ENCODE measurements at places on chromosomes 3 and 15.
A peak's percentile ranks its signal among the peaks of the same experiment; 100 is the strongest.

DNA sequence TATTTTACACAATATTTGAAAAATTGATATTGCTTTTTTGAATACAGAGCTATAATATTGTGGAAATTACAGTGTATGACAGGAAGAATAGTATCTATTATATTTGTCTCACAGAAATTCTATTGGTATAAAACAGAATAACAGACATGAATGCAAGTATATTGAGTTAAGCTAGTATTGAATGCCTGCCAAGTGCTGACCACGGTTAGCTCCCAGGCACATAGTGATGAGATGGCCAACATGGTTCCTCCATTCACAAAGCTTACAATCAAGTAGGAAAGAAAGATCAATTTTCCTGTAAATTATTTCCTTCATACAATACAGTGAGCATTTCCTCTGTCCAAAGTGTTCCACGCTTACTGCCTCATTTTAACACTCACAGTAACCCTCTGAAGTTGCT, 67.6 kb downstream of the TP63 start:
- DNase-seq: no peak

- DNase-seq: no peak
Observed at GRCh38 chr3:79809106-79809505, 41.3 kb upstream of the ROBO1 start.

GRCh38 chr3:137219801-137220445, 262.1 kb downstream of the IL20RB start:
- DNase-seq: no peak

DNA sequence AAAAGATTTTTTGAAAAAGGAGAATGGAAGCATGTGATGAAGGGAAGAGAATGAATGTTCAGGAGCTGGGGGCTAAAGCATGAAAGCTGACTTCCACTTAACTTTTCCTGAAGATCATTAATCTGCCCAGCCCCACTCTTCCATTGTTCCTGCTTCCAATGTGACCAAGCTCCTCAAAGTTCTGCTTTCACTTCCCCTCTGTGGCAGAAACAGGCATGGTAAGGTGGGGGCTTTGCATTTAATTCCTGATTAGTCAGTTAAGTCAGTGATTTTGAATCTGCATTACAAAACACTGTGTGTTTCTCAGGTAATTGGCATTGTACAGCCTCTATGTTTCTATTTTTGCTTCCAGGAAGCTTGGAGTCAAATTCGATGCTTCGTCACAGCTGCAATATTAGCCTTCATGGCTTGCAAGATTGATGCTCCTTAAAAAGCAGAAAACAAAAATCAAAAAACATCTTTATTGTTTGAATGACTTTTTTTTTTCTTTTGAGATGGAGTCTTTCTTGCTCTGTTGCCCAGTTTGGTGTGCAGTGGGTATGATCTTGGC, 7.3 kb upstream of the TM6SF1 start:
- DNase-seq: no peak

- no peak for DNase-seq
Observed at GRCh38 chr15:67049351-67050044, 15.9 kb upstream of the SMAD3 start.

DNA sequence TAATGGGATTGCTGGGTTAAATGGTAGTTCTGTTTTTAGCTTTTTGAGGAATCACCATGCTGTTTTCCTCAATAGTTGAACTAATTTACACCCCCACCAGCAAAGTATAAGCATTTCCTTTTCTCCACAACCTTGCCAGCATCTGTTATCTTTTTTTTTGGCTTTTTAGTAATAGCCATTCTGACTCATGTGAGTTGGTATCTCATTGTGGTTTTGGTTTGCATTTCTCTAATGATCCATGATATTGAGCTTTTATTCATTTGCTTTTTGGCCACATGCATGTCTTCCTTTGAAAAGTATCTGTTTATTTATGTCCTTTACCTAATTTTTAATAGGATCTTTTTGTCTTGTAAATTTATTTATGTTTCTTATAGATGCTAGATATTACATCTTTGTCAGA, 288.2 kb downstream of the EPHA6 start:
- no peak for DNase-seq

DNA sequence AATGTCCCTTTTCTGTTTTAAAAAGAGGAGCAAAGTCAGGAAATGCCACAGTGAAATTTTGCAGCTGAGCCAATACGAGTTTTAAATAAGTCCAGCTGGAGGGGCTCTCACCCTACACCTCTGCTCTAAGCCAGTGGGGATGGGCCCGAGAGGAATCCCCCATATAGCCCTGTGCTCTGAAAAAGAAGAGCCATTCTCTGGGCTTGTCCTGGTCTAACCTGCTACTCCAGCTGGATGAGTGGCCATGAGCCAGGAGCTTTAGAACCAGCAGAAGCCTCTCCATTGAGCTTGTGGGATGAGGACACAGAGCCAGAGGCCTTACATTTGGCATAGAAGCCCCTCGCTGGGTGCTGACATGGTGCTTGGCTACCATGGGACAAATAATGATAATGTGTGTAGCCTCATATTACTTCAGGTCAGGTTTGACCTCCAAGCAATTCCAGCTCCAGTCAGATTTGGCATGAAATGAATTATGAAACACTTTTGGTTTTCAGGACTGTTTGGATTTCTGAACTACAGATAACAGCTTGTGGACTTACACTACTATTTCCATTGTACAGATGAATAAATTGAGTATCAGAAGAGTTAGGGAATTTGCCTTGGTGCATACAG, 172.4 kb downstream of the CHST2 start:
- no peak for DNase-seq

DNA sequence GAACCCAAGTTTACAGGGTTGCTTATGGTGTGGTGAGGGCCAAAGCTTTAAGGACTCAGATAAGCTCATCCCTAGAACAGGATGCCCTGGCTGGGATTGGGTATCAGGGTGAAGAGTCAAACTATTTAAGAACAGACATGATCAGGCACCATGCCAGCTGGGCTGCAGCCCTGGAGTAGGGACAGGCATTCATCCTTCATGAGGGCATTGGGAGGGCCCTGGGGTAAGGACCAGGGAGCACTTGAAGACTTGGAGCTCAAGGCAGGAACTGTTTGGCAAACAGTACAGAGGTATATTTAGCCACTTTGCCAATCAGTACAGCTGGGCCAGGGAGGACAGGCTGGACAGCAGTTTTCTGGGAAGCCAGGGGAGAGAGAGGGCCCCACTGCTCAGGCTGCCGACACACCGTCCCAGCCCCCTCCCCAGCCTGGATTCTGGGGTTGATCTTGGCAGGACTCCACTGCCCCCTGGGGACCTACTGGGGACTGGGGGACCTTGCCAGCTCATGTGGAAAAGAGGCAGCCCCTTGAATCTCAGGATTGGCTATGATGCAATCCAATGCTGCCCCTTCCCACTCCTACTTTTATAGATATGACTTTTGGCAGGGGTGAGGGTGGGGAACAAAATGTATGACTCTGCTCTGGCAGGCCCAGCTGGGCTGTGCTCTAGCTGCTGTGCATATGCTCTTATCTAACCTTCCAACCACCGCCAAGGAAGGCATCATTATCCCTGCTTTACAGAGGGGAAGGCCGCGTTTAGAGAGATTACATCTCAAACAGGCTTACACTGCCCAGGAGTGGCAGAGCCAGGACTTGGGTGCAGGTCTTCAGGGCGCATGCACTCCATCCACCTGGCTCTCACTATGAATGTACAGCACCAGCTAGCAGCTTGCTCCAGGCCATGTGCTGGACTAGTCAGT, 2.3 kb downstream of the PLA2G4E start:
- DNase-seq: no peak

GRCh38 chr15:88839961-88840360, 36.7 kb downstream of the ACAN start:
- DNase-seq: no peak

- DNase-seq: no peak
Observed at GRCh38 chr3:124682263-124682662, 48.0 kb upstream of the UMPS start.

- DNase-seq: no peak
Observed at GRCh38 chr15:69167218-69167846, 6.9 kb downstream of the GLCE start.

- DNase-seq: no peak
Observed at GRCh38 chr15:31158858-31159569, 57.5 kb upstream of the TRPM1 start.

GRCh38 chr3:117630469-117630868, 920.9 kb downstream of the TUSC7 start:
- no peak for DNase-seq

DNA sequence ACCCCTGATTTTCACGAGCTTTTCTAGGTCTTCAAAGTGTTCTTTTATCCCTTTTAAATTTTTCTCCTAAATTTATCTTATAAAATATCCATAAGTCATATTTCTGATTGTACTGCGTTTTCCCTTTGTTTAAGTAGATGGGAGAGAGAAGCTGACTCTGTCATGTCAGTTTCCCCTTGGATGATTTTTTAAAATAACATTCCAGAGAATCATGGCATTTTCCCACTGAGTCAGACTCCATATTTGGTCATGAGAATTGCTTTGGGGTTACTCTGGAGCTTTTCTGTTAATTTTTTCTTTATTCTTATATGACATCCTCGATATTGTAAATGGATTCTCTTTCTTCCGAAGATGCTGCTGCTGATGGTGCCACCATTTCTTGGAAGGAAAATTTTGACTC, 28.6 kb upstream of the UMPS start:
- DNase-seq: no peak

DNA sequence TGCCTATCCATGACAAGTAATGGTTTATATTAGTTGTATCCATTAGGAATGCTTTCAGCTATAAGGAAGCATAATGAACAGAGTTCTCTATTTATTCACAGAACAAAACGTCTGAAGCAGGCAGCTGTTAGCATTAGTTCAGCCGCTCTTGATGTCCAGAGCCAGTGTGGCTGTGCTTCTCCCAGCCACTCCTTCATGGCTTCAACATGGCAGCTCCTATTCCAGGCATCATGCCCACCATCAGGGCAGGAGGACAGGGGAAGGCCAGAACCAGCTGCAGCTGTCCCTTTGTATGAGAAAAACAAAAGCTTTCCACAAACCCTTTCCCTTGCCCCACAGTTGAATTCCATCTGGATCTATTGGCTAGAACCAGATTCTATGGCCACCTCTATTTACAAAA, 12.9 kb upstream of the SNRK start:
- no peak for DNase-seq

DNA sequence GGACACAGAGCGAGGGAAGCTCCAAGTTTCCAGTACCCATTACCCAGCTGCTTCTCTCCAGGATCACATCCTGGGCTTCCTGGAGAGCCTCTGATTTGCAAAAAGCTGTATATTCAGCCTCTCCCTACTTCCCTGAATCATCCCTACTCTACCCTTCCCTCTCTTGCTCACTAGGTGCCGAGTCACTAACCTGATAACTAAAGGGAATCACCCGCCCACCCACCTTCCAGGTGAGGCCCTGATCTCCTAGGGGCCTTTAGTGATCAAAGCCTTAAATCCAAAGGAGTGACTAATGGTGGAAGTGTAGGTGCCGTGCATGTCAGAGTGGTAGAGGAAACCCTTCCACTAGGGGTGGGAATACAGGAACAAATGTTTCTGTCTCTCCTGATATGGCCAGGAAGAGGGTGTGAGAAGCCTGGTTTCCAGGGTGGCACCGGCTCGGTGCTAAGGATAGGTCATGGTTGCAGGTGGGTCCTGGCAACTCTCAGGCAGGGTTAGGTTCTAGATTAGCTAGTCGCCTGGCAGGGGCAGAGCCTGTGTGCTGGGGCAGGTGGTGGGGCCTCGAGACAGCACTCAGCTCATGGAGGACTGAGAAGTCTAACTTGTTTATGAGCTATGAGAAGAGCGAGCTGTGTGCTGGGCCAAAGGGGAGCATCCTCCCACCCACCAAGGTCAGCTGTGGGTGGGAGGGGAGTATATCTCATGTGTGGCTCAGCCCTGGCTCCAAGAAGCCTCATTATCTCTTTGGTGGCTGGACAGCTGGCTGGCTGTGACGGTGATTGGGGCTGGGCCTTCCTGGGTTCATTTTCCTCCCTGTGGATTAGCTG, 10.1 kb downstream of the SEMA7A start:
- DNase-seq: no peak

DNA sequence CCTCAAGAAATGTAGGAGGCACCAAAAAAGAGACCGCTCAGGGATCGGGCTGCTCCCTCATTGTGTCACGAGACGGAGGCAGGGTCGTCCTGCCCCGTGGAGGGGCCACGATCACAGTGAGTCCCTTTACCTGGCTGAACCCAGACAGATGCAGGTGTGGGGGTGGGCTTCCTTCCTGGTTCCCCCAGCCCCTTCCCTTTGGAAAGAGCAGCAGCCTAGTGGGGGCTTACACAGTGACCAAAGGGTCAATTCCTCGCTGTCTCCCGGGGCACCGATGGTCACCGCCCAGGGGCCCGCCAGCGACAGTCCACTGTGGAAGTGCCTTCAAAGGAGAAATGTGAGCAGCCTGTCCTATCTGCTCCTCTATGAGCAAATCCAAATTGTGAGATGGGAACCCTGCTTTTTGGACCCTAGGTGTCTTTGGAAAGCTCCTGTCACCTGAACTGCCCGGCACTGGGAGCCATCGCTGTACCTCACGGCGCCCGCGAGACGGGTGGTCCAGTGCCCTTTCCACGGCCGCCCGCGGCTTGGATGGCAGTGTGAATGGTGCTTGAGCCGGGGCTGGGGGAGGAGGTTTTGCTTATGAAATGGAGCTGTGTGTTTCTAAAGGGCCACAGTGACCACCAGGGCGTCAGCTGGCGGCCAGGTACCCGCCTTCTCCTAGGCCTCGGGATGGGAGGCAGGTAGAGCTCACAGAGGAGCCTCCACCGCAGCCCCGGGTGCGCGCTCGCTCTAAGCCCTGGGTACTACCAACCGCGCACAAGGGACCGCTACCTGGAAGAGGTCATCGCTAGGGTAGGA, 155.7 kb downstream of the KLF13 start:
- DNase-seq: no peak

DNA sequence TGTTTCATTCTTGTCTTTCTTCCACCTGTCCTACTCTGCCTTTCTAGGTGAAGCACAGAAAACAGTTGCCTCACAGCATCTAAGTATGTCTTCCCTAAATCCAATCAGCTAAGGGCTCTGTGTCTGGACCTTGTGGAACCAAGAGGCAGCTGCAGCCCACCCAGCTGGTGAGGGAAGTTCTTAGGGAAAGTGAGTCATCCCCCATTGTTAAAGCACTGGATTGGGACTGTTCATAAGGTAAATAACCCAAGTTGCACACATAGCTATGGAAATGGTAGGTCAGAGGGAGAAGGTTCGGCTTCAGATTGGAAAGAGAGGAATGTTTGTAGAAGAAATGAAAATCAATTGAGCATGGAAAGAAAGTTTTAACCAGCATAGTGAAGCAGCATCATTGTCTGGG, 18.0 kb upstream of the ARNT2 start:
- no peak for DNase-seq

- no peak for DNase-seq
Observed at GRCh38 chr3:172321035-172321434, 127.2 kb downstream of the GHSR start.

- DNase-seq: peak; percentile 27
Observed at GRCh38 chr3:50192689-50193141, 1.3 kb downstream of the GNAT1 start.

- no peak for DNase-seq
Observed at GRCh38 chr15:84595660-84596059, 5.1 kb upstream of the ZSCAN2 start.

GRCh38 chr15:64438653-64439447, 21.5 kb upstream of the ZNF609 start:
- DNase-seq: no peak

- no peak for DNase-seq
Observed at GRCh38 chr3:129211345-129211744, 27.6 kb upstream of the CNBP start.

Data from anterior cingulate cortex (tissue), 58 donors.